LHCN-M2 (cell line): ENCODE measurements at places on chromosomes 1 and 21. TPM values are rescaled to one million over a fixed set of nuclear protein-coding genes. Genes with fewer than 3 reads are reported as not detected.

DNAJC16 gene
- 18.9 and 19.1 TPM in 2 replicates for total RNA-seq

STIL gene
- 26.5 and 28.5 TPM in 2 replicates for total RNA-seq

DNA sequence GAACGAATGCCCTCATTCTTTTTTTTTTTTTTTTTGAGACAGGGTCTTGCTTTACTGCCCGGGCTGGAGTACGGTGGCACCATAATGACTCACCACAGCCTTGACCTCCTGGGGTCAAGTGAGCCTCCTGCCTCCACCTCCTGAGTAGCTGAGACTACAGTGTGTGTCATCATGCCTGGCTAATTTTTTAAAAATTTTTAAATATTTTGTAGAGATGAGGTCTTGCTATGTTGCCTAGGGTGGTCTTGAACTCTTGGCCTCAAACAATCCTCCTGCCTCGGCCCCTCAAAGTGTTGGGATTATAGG is 69.4 kb downstream of the ALG14 start:
- DNase-seq = peak; percentile 62

- no peak for DNase-seq
These were observed 463.9 kb upstream of the PROX1 start for GRCh38 chr1:213523781-213524398.

- no peak for DNase-seq
These were observed 281.4 kb downstream of the HHIPL2 start for GRCh38 chr1:222266223-222267196.

DNA sequence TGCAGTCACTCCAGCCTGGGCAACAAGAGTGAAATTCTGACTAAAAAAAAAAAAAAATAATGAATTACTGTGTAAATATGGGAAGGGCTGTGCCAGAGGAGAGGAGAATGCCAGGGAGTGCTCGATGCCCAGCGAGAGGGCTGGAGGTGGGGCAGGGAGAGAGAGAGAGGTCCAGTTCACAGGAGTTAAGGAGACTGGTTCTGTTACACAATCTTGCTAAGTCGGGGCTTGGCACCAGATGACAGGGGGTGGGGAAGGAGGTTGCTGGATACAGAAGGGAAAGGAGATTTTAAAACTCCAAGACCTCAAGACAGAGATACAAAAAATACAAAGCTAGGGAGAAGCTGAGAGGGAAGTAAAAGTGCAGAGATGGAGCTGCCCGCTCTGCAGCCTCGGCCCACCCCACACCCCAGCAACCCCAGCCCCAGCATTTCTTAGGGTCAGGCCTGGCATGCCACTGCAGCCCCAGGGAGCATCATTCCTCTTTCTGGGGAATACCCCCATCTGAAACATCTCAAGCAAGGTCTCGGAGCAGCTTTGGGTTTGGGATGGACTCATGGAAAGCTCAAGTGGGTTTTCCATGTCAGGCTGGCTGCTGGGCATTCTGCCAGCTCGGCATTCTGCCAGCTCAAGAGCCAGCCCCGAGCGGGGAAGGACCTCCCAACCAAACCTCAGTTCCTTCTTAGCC is 991 bp downstream of the SELENBP1 start:
- peak; percentile 42 for DNase-seq
